T1000 (cell line): ENCODE measurements at places on chromosomes 1 and 21.

- DNase-seq, result peak; percentile 22
Observed at GRCh38 chr1:237873487-237874211, 17.1 kb downstream of the ZP4 start.

- no peak for DNase-seq
Observed at GRCh38 chr1:214124915-214125314, 137.1 kb downstream of the PROX1 start.

DNA sequence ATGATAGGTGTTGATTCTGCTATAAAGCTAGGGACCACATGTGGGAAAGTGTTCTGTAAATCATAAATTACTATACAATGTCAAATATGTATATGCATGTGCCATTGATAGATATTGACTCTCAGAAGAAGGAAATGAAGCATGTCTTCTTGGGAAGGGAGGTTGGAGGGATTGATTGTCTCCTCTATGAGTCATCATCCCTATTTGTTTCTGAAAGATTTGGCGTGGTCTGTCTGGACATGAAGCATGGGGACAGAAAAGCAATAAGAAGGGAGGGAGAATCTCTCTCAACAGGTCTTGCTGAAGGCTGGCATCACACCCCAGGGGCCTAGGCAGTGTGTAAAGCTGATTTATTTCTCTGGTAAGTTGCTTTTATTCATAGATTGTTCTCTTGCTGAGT is 98.0 kb upstream of the KCNJ6 start:
- no peak for DNase-seq

- no peak for DNase-seq
Observed at GRCh38 chr1:210291786-210292230, 36.9 kb upstream of the HHAT start.

GRCh38 chr1:53616511-53616910 is 122.5 kb downstream of the GLIS1 start:
- no peak for DNase-seq

GRCh38 chr1:33986390-33987095 is 122.7 kb downstream of the HMGB4 start:
- no peak for DNase-seq

DNA sequence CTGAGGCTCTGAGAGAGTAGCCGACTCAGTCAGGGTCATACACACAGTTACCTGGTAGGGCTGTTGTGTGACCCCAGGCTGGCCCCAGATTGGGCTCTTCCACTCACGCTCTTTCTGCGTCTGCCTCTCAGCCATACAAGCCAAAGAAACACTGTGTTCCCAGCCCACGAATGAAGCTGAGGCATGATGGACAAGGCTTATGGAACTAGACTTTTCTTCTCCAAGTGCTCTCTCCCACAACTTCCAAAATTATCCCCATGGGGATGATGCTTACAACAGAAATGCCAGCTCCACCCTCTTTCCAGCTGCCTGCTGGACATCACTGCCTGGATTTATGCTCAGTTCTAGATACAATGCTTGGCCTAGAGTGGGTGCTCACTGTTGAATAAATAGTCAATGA is 102.8 kb upstream of the JUN start:
- no peak for DNase-seq

DNA sequence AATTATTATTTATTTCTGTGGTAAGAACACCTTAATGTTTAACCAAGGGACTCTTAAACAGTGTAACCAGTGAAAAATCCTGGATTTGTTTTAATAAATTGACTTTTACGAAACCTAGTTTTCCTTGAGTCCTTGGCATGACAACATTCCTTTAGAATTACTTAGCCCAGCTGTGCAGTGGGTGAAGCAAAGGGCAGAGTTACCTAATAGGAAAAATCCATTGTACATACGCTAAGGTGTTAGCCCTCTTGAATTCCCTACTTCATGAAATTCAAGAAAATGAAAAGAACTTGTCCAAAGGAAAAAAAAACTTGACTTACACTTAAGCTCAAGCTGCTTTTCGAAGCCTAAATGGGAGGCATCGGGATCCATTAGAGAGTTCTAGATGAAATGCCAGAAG is 852.0 kb upstream of the ADAMTS5 start:
- no peak for DNase-seq

GRCh38 chr1:172916116-172916515 is 134.6 kb downstream of the TNFSF18 start:
- no peak for DNase-seq

DNA sequence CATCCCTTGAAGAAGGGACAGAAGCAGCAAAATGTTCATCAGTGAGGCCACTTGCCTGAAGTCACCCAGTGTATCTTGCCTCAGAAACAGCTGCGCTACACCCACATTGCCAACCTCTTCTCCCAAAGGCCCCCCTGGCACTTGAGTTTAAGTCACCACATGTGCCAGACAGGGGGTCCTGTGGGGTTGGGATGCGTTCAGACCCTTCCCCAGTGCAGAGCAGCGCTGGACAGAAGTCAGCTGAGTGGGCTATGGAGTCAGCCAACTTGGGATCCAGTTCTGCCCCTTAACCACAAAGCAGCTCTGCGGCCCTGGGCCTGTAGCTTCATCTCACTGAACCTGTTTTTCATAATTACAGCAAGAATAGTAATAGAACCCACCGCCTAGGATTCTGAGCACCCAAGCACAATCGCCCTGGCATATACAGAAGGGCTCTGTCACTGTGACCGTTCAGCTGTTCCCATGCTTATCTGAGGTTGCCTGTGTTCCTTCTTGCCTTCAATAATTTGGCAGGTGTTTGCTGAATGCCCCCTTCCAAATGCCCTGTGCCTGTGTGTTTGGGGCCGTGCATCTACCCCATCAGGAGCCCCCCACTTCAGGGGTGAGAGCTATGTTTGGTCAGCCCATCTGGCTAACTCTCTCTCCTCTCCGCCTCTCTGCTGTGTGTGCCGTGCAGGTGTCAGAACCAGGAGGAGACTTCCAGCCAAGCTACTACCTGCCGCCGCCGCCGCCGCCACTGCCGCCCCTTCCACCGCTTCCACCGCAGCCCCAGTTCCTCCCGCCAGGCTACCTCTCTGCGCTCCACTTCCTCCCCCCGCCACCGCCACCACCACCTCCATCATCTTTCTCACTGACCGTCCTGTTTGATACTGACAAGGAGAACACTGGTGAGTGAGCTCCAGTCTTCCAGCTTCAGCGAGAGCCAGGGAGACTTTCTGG is 5.0 kb downstream of the DMRTB1 start:
- no peak for DNase-seq

DNA sequence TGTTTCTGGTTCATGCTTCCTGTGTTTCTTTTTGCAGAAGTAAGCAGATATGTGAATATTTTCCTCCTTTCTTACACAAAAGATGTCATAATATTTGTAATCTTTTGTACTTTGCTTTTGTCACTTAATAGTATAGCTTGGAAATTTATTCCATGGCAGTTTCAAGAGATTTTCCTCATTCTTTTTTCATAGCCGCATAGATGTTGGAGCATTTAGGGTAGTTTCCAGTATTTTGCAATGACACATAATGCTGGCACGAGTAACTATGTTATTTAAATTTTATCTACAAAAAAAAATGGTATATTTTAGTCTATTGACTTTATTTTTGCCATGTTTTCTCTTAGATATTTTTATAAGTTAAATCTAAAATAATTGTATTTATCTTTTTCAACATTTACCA is 40.7 kb downstream of the AGO3 start:
- DNase-seq, result no peak

DNA sequence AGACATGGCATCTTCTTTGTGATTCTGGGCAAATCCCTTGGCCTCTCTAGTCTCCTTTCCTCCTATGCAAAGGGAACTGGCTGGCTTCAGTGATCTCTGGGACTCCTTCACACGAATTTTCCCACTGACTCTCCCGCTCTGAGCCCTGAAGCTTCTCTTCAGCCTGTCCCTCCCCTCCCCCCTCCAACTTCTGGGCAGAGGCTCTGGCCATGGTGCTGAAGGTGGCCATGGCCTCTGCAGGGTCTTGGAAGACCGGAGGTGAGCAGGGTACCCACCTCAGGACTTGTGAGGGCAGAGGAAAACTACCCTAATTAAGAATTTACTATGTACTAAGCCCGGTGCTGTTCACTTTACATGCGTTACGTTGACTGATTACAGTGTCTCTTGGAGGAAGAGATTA is 29.4 kb upstream of the POU3F1 start:
- no peak for DNase-seq

DNA sequence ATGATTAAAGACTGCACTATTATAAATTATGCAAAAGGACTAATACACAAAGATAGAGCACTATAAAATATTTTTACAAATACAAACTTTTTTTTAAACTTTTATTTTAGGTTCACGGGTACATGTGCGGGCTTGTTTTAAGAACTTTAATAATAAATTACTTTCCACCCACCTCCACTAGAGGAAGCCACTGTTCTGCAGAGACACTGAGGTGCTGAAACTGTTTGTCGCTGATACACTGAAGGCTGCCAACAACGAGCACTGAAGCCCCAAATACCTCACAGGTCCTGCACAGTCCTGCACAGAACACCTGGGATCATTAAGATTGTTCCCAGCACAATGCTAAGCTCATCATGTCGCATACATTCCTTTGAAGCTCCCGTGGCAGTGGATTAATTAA is 19.9 kb downstream of the COA6 start:
- DNase-seq, result no peak
